Stimulated activated naive CD8-positive, alpha-beta T cell treated with anti-CD3 and anti-CD28 coated beads, Interleukin-15, amount 100 ng/mL, for 72 hours (primary cell): ENCODE measurements at places on chromosomes 3 and 15.

GRCh38 chr15:39511000-39511915 is 69.6 kb upstream of the THBS1 start:
- DNase-seq, result no peak

DNA sequence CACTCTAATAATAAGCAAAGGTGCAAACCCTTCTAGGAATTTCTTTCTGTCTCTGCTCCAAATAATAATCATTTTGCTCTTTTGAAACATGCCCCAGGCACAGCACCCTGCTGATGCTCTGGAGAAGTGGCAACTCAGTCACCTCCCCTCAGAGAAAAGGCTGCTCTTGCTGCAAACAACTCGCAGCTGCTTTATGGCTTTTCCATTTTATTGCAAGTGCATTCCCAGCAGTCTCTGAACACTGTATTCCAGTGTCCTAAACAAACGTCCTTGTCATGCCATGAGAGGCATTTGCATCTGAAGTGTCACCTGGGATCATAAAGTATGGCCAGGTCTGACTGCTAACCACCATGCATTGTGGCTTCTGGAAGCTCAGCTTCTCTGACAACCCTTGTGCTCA is 358.1 kb upstream of the TRIM42 start:
- no peak for DNase-seq

GRCh38 chr3:16437640-16438039 is 75.9 kb downstream of the RFTN1 start:
- no peak for DNase-seq

DNA sequence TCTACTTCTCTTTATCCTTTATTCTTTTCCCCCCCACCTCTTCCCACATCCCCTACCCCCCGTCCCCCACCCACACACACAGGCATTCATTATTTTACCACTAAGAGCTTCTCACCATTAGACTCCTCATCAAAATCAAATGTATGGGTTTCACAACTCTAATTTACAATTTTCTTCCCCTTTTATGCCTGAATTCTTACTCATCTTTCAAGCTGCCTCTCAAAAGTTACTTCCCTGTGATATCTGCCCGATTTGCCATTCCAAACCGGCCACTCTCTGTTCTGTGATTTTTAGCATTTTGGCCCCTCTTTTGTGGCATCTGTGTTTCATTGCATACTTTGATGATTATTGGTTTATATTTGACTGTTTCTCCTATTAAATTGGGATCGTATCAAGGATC is 42.2 kb downstream of the SLC9A9 start:
- no peak for DNase-seq

DNA sequence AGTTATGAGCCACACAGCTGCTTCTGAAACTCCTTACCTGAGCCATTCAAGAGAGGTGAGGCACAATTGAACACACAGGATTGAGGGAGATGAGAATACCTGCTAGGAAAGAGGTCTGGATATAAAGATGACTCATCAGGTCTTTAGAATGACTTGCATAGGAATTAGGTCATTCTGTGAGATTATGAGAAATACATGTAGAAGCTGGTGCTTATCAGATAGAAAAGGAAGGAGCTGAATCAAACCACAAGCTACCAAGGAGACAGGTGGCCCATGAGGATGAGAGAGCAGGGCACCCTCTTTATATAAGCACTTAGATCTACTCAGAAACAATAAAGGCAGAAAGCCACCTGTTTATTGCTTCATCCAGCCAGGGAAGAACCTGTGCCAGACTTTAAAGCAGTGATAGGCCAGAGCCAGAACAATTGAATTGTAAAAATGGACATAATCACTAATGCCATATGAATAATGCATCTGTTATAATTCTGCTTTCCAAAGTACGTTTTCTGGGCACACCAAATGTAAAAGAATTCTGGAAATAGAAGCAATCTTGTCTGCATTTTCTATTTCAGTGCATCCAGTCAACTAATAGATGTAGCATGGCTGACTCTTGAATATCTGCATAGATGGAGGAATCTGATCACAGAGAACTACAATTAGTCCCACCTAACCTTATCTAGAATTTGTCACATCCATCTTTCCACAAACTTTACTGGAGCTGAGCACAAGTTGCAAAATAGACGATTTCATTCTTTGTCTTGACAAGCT is 74.9 kb downstream of the PIK3R4 start:
- no peak for DNase-seq

DNA sequence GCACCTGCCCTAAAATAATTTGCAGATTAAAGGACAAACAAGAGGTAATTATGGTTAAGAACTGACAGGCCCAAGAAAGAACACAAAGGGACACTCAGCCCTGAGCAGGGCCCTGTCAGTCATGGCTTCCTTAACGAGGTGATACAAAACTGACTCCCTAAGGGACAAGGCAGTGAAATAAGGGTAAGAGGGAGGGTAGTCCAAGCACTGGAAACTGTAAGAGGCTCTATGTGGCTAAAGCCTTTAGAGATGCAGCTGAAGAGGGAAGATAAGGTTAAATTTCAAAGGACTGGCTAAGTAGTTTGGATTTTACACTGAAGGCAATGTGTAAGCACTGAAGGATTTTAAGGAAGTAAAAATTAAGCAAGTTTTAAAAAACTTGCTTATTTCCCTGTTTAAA is 3.9 kb downstream of the ATR start:
- DNase-seq, result no peak

DNA sequence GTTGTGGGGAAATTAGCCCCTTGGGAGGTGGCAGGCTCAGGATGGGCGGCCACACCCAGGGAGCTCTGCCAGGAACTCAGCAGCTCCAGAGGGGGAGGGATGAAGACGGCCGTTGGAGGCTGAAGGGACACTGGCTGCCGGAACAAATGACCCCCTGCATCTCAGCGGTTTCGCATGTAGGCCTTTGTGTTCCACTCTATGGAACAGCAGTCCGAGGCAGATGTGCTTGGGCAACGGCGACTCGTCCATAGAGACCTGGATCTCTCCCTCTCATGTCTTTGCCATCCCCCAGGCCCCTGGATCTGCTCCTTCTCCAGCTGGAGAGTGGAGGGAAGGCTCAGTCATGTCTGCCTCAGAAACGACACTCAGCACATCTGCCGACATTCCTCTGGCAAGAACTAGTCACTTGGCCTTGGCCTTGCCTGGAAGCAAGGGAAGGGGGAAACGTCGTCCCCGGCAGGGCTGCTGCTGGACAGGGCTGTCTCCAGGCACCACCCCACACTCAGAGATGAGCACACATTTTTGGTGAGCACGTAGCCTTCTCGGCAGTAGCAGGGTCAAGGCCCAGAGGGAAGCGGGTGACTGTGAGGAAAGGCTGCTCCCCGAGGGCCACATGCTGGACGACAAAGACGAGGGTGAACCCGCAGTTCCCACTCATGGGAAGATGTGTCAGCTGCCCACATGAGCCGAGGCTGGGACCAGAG is 83.8 kb downstream of the ASB7 start:
- DNase-seq, result no peak
